ENCODE measurements at places on chromosomes 7 and 10. TPM values are rescaled to one million over a fixed set of nuclear protein-coding genes. Genes with fewer than 3 reads are reported as not detected.

Gene C10orf95
- total RNA-seq, result 0.50 TPM

DNA sequence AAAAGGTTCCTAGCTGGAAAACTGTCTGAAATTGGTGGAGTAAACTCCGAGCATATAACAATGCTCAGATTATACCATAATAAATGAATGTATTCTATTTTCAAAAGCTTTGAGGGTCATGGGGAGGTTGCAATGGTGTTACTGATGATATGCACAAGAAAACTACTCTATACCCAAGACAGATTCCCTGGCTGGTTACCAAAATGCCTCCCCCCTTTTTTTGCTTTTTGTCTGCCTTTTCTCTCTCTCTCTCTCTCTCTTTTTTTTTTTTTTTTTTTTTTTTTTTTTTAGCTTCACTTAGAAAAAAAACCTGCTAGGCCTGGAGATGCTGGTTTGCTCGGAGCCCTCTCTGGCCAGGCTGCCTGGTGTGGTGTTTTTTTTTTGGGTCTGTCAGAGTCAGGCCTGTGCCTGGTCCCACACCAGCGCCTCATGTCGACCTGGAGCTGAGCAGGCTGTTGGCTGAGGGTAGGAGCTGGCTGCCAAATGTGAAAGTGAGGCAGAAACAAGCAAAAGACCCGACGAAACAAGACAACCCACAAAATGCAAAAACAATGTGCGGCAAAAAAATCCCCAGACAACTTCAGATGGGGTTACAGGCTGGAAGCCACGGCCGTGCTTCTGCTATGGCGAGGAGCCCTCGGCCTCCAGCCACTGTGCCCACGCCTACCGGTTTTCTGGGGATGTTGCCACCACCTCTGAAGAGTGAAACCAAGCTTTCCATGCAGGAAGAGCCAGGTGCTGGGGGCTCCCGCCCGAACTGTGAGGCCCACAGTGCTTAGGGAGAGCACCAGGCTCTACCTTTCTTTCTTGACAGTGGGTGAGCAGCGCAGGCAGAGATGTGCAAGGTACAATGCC lies 59.9 kb upstream of the EFCAB10 start:
- no peak overlapping the region for H3K4me3 ChIP-seq
- DNase-seq, result no peak
- H3K36me3 ChIP-seq, result no peaks in the 10 kb centered on the region
- peaks cover 8% of the 10 kb centered on the region for H3K4me1 ChIP-seq
- H3K27ac ChIP-seq, result no peak overlapping the region

DNA sequence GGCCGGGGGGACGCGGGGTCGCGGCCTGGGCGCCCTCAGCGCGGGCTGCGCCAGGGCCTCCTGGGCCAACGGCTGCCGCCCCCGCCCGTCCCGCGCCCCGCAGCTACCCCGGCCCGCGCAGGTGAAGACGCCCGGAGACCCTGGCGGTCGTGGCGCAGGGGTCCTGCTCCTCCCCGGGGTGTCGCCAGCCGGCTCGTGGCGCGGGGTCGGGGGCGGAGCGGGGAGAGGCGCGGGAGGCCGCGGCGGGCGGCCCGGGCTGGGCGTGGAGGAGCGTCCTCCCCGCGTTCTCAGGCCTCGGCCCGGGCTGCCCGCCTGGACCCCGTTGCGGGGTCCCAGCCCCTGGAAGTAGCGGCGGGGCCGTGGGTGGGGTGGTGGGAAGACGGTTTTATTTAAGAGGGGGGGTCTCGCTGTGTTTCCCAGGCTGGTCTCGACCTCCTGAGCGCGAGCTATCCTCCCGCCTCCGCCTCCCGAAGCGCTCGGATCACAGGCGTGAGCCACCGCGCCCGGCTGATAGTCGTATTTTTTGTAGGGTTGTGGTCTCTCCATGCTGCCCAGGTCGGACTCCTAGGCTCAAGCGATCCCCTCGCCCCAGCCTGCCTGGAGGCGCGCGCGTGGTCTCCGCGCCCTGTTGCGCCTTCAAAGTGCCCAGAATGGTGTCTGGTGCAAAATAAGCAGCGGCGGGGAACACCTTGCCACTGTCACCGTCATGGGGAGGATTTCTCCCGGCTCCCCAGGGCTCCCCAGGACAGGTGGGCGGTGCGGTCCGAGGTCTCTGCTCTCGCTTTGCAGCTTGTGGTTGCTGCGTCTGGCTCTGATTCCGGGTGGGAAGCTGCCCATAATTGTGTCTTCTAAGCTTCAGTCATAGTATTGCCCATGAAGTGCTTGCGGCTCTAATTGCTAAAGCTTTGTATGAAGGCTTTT lies 15.3 kb upstream of the SUN1 start:
- DNase-seq, result no peak
- H3K4me3 ChIP-seq, result peak overlapping the region; percentile 94
- peak overlapping the region; percentile 91 for H3K27ac ChIP-seq

Gene HOXA2
- total RNA-seq, result not detected

Gene SLC13A4
- total RNA-seq, result not detected

Gene CALML3
- total RNA-seq, result not detected

Data from T-helper 17 cell (primary cell).